Foreskin melanocyte (primary cell): ENCODE measurements at places on chromosomes 12 and 14.

- no peak for DNase-seq
These were observed 56.4 kb downstream of the VCPKMT start for GRCh38 chr14:50059763-50060616.

GRCh38 chr12:121668750-121669520 lies 519 bp downstream of the MORN3 start:
- no peak for DNase-seq

GRCh38 chr14:93319494-93319893 lies 13.3 kb downstream of the BTBD7 start:
- DNase-seq: no peak

DNA sequence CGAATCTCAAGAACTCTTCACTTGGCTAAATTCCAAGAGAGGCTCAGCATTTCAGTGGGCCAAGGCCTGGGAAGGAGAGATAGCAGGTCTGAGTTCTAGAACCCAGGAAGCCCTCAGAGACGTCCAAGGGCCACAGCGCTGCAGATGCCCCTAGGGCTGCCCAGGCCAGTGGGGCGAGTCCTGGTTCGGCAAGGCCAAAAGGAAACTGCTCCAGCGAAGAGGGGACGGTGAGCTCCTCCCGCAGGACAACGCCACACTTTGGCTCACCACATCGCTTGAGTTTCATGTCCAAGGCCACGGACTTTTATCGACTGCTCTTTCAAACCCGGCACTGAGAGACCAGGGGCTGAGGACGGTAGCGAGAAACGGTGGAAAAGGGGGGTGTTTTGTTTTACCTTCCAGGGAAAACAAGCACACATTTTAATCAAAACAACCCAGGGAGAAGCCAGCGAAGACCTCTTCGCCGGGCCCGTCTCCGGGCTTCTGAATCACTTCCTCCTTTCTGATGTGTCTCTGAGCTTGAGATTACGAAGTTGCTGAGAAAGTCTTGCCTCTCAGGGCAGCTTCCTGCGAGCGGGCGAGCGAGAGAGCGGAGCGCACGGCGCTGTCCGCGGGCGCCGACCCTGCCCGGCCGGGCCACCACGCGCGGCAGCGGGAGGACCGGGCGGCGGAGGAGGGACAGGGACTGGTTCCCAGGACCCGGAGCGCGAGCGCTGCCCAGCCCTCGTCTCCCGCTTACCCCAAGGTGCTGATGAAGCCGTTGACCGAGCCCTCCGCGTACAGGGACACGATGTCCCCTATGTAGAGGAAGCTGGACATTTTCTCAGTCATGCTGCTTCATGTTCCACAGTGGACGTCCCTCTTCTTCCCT lies 808 bp downstream of the ITPR2 start:
- DNase-seq: peak; percentile 68

- no peak for DNase-seq
These were observed 308.1 kb upstream of the FLRT2 start for GRCh38 chr14:85221832-85222231.

- DNase-seq: no peak
These were observed 66.6 kb downstream of the CLMN start for GRCh38 chr14:95253039-95253630.

GRCh38 chr14:105197211-105197641 lies 16.1 kb upstream of the NUDT14 start:
- peak; percentile 45 for DNase-seq

DNA sequence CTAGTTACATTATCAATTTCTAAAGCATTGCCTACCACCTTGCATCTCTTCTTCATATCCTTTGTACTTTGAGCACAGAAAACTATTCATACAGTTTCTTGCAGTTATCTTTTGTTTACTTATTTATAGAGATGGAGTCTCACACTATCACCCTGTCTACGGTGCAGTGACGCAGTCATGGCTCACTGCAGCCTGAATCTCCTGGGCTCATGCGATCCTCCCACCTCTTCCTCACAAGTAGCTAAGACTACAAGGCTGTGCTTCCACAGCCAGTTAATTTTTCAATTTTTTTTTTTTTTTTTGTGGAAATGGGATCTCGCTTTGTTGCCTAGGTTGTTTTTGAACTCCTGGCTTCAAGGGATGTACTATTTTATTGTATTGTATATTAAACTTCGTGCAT lies 158.0 kb downstream of the TTC6 start:
- no peak for DNase-seq

GRCh38 chr12:3713483-3713882 lies 39.4 kb downstream of the CRACR2A start:
- DNase-seq: no peak

GRCh38 chr14:21136024-21136423 lies 19.8 kb downstream of the OR5AU1 start:
- peak; percentile 14 for DNase-seq

- no peak for DNase-seq
These were observed 119.9 kb upstream of the LHX5 start for GRCh38 chr12:113591480-113591974.

GRCh38 chr14:21917699-21918436 lies 244.2 kb upstream of the OR4E1 start:
- DNase-seq: peak; percentile 23

DNA sequence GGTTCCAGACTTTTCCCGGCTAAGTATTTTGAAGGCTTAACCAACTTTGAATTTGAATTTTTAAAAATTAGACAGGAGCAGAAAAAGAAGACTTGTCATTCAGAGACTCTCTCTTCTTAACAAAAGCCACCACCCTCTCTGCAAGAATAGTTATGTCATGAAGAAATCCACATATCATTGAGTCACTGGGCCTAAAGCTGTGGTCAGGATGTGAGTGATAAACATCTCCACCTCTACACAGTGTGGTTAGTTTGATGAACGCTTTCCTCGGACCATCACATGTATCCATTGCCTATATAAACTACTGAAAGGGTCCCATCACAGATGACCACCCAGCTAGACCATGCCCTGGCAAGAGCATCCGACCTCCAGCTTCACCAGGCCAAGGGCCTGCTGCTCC lies 226.1 kb downstream of the KSR2 start:
- DNase-seq: no peak

GRCh38 chr12:117885211-117885610 lies 83.6 kb downstream of the KSR2 start:
- DNase-seq: no peak

DNA sequence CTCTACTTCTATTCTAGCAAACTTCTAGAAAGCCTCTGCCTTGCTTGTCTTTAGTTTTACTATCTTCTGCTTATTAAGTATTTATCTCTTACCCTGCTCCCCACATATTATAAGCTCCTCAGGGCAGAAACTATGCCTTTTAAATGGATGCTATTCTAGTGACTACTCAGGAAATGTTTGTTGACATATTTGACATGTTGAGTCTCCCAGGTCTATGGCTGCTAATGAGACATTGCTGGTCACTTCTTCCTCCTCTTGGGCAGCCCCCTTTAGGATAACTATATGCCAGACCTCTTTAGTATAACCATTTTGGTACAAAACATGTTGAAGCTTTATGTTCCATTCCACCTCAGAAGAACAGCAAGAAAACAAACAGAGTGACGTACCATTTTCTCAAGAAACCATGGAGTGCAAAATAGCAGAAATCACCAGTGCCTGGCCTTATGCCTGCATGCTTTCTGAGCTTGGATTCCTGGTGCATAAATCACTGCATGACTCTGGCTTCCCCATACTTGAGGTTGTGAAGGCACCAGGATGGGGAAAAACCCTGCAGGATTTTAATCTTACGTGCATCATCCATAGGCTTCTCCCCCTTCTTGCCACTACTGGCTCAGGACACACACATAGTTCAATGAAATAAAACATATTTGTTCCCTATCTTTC lies 202.6 kb downstream of the TMX1 start:
- no peak for DNase-seq

GRCh38 chr12:48388938-48389337 lies 38.2 kb upstream of the ZNF641 start:
- DNase-seq: no peak

DNA sequence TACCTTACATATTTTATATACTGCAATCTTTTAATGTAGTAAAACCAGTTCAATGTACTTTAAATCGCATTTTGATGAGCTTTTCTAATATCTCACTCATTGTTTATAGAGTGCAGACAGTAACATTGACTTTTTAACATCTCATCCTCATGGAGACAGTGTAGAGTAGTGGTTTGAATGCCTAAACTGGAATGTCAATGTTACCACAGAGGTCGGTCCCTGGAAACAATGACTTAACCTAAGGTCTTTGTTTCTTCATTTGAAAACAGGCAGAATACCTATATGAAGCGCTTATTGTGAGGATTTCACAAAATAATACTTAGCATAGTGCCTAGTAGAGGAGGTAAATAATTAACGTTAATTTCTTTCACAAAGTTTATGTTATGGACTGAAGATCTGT lies 5.0 kb downstream of the CDK17 start:
- no peak for DNase-seq

DNA sequence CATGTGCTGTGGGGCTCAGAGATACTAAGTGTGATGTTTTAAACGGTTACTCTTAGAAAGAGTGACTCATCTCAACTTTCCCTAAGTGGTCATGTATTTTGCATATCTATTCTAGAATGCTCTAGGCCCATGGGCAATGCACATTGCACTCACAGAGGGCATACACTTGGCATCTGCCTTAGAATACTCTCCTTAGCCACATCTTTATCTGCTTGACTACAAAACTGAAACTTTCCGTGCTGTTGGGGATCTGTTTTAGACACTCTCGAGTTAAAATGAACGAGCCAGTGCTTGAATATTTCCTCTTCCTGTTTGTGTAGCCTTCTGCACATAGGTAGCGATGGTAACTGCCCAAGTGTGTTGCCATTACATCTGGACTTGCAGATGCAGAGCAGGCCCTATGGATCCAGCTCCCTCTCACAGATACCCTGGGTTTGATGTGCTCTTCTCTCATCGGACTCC lies 180.5 kb downstream of the CAND1 start:
- no peak for DNase-seq

DNA sequence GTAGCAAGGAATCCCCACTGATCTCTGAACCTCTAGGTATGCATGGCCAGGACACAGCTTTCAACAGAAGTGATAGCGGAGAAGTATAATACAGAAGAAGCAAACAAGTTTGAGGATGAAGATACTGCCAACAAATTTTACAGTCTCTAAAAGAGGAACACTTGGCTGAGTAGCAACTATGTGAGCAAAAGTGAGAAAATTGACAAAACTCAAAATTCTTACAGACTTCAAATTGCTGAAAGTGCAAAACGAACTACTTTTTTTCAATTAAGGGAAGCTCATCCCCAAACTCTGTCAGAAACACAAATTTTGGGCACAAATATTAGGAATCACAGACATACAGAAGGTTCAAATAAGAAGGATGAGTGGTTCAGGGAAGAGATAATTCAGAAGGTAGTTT lies 1324.6 kb downstream of the LRFN5 start:
- DNase-seq: no peak

DNA sequence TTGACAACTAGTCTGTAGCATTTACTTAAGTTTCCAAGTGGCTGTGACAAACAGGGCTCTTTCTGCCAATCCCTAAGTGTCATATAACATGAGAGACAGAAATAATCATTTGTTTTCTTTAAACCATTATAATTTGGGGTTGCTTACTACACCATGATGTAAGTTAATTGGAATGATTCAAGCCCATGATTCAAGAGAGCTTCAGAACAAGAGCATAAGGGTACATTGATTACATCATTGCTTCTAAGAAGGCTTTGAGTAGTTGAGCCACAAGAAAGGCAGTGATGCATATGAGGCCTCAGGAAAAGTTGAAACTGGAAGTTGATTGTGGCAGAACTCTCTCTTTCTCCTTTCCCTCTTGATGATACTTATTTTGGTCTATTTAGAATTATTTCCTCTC lies 444.0 kb downstream of the CCER1 start:
- DNase-seq: peak; percentile 16

DNA sequence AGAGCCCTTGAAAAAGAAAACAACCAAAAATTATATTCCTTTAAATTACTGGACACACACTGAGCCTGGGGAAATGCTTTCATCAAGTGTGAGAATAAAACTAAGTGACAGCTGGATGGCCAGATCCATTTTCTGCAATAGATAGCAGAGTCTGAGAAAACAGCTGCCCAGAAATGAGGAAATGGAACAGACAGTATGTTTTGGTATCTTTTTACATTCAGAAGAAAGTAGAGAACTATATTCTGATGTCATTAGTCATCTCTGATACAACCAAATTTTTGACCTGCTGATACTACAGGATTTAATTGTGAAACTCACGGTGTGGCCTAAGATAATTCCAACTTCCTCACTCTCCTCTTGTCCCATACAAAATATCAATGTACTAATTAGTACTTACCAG lies 78.2 kb downstream of the HMGA2 start:
- DNase-seq: no peak

DNA sequence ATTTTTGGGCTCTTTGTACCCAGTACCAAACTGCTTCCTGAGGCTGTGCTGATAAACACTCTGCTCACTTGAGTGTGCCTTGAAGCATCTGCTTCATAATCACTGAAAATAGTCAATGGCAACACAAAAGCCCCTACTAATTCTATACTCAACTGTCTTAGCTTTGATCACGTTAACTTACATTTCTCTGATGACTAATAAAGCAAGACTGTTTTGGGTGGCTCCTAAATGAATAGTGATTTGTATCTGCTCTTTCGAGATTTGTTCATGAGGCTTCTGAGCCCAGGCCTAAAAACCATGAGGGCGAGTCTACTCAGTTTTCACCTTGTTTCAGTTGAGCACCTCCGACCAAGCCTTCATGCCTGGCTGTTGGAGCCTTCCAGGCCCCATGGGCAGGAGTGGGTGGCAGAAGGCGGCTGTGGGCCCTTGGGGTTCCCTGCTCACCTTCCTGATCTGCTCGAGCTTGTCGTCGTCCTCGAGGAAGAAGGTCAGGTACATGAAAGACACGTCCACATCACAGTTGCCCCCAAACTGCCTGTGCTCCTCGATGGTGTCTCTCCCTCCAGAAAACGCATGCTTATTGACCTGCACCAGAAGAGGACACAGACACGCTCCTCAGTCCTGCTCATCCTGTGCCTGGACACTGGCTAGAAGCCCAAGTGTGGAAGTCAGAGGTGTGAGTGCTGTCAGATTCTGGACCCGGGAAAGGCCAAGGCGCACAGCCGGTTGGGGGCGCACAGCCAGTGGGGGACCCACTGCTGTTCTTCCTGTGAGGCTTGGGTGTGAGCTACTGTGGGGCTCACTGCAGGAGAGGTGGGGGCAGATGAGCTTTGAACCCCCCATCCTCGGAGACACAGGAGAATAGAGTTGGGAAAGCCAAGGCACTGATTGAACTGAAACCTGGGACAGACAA lies 13.7 kb downstream of the SLC25A47 start:
- peak; percentile 14 for DNase-seq

GRCh38 chr12:93174473-93174872 lies 203.3 kb upstream of the NUDT4 start:
- no peak for DNase-seq

GRCh38 chr14:88986146-88986841 lies 161.8 kb downstream of the TTC8 start:
- no peak for DNase-seq
